ENCODE measurements at places on chromosomes 11 and 22.

- DNase-seq: no peak
Observed at GRCh38 chr11:11435635-11436034, 82.6 kb upstream of the CSNK2A3 start.

DNA sequence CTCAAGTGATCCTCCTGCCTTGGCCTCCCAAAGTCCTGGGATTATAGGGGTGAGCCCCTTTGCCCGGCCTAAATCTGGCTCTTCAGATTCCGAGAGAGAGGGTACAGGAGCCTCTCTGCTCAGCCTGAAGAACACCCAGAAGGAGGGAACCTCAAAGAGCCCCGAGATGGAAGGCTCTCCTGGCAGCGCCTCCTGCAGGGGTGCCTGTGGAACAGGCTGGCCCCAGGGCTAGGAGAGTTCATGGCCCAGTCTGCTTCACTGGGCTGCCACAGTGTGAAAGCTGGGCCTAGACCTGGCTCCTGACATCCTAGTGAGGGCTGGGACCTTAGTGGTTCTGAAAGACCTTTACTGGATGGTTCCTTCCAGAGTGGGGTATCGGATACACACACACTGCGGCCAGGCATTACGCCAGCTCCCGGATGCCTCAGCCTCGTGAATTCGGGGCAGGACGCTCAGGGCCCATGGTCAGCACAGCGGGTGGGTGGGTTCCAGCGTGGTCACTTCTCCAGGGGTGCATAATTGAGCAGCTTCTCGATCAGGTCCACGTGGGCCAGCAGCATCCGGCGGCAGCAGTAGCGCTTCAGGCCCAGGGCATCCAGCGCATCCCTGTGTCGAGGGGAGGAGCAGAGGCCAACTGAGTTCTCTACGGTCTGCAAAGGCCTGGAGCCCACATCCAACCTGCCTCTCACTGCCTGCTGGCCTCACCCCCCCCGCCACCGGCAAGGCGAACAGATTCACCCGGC is 2.3 kb downstream of the POLR2L start:
- no peak for DNase-seq

DNA sequence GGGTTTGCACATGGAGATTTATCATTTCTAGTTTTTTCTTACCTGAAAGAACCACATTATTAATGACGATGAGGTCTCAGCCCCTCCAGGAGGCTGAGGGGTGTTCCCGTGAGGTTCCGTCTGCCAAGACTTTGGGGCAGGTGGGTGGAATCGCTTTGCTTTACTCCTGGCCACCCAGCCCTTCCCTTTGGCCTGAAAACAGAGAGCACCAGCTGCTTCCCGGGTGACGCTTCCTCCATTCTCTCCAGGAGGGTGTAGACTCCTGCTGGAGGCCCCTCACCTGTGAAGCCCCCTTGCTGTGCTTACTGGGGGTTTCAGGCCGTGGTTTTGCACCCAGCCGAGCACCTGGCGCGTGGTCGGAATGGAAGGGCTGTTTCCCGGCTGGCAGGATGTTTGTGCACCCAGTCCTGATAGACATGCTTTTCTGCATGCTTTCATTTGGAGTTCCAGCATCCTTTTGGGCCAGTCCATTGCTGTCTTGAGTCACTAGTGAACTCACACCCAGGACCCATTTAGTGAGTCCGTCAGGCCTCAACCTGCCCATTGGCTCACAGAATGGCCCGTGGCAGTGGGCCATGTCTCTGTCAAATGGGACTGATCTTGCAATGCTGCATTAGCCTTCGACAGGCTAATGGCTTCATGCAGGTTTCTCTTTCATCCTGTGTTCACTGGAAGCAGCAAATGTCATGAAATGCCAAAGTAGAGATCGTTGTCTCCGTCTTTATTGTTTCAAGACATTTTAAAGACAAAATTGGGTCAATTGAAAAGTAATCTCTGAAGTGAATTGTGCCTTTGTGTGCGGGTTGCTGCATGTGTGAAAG is 360.8 kb downstream of the TBC1D22A start:
- DNase-seq: no peak

DNA sequence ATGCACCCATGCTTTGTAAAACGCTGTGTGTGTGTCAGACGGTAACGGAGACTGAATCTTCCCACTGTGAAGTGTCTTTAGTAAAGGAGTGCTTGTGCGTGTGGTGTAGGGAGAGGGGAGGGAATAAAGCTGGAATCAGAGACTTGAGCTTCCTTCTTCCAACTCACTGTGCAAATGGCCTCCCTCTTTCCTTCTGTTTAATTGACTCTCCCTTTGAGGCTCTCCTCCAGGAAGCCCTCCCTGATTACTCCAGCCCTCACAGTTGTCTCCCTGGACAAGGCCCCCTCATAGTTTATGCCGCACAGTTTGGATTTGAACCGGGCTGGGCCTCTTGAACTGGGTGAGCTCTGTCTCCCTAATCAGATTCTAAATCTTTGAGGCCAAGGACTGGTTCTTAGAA is 23.0 kb upstream of the KCNJ11 start:
- DNase-seq: no peak

DNA sequence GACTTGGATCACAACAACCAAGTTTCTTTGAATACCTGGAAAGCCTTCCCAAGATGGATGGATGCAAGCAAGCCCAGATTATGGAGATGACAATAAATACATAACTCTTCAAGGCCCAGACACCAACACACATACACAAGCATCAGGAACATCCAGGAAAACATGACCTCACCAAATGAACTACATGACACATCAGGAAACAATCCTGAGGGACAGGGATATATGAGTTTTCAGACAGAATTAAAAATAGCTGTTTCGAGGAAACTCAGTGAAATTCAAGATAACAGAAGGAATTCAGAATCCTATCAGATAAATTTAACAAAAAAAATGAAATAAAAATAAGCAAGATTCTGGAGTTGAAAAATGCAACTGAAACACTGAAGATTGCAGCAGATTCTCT is 659.4 kb downstream of the METTL15 start:
- DNase-seq: no peak

GRCh38 chr11:129855086-129855485 is 39.4 kb downstream of the TMEM45B start:
- DNase-seq: no peak

GRCh38 chr11:68398995-68399851 is 61.3 kb upstream of the PPP6R3 start:
- DNase-seq: no peak

GRCh38 chr11:69928121-69928520 is 108.9 kb upstream of the FGF3 start:
- DNase-seq: no peak

GRCh38 chr11:67452141-67452952 is at the start of gene GPR152:
Gene GPR152 (minus strand): TSS chr11:67452729. CDS start chr11:67452724, 5 bp downstream.
- DNase-seq: no peak

All from GF-D8 (cell line).